ENCODE measurements at places on chromosomes 6 and 20.

GRCh38 chr6:141077355-141078333 lies 1055.1 kb upstream of the GJE1 start:
- no peak for DNase-seq

DNA sequence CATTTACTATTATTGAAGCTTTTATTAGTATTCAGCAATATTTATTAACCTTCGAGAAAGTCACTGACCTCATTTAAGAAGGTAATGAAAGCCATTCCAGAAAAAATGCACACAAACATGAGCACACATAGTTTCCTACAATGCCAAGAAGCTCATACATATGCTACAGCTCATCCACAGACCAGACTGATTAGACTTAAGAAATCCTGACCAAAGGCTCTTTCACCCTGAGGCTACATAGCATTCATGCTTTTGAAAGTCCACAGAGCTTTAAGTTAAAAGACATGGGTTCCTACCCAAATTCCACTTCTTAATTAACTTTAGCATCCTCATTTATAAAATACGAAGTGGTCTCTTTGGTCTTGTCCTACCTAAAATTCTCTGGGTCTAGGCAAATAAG lies 430.4 kb downstream of the TBC1D32 start:
- DNase-seq: no peak

DNA sequence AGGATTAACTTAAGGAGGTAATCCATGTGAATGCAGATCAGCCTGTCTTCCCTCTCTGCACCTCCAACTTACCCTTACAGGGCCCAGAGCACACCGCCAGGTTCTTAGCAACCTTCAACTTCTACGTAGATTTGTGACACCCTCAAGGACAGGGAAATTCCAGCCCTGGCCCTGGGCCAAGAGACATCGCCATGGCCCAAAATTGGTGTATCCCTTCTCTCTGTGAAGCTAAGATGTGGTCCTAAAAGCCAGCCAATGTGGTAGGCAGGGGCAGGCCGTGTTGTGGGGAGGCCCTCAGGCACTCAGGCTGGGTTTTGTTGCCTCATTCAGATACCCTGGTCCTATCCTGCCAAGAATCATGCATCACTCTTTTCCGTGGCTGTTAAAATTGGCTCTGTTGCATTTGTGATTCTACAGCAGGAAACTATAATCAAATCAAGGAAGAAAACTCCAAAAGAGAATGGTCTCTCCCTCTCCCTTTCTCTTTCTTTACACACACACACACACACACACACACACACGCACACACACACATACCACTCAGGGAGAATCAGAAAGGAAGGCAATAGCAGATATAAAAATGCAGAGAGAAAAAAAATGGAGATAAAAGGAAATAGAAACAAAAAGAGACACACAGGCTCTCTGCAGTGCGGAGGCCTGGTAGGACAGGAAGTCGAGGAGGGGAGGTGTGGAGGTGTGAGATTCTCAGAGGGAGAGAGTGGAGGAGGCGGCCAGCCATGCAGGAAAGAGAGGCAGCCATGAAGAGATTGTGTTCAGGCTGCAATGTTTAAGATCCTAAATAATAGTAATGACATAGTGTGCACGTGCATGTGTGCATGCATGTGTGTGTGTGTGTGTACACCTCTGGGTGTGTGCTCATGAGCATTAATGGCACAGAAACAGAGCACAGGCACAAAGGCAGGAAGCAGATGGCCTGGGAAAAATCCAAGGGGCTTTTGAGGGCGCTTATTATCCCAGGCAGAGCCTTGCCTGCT lies 201.8 kb upstream of the LRFN2 start:
- no peak for DNase-seq

DNA sequence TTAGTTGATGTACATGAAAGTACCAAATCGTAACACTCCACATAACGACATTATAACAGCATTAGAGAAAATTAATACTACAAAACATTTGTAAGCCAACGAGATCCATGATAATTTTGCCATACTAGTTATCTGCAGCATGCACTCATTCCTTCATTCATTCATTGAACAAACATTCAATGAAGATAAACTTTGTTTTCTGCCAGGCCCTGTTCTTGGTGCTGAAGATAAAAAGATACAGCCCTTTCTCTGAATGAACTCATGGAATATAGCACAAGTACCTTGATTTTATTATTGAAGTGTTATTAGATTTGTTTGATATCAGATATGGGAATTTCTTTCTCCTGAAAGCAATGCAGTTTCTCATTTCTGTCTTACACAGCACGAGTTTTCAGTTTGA lies 524.0 kb downstream of the TFAP2A start:
- no peak for DNase-seq

All from GM06990 (cell line).